Glomerular endothelial cell (primary cell): ENCODE measurements at places on chromosomes 7 and 10. TPM values are rescaled to one million over a fixed set of nuclear protein-coding genes. Genes with fewer than 3 reads are reported as not detected.

DNA sequence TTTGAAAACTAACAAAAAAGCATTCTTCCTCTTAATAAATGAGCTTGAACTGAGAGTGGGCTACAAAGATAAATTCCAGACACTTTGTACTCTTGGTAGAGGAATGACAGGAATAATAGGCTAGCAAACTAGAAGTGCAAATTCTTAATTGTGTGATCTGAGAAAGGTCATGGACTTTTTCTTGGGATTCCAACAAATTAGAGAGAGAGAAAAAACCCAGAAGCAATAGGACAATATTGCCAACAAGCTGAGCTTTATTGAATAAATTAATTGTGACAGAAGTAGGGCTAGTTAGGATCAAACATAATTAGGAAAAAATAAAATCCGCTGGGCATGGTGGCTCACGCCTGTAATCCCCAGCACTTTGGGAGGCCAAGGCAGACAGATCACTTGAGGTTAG, 41.4 kb upstream of the LAMB1 start:
- DNase-seq = no peak

GRCh38 chr7:2575046-2575732, 16.4 kb downstream of the IQCE start:
- DNase-seq = no peak

PYROXD2 gene
- 2.8 and 5.7 TPM in 2 replicates for total RNA-seq

GRCh38 chr7:17523813-17524739, 225.6 kb downstream of the AHR start:
- DNase-seq = no peak

GRCh38 chr7:22082553-22082885, 136.8 kb upstream of the CDCA7L start:
- DNase-seq = no peak

DNA sequence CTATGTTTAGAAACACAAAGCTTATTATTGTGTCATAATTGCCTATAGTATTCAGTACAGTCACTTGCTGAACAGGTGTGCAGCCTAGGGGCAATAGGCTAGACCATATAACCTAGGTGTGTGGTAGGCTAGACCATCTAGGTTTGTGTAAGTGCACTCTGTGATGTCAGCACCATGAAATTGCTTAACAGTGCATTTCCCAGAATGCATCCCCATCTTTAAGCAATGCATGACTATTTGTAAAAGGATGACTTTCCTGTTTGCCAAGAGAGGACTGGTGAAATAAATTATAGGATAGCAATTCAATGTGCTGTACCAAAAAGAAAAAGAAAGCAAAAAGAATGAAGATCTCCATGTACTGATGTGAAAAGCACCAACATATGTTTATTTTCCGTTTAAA, 288.7 kb upstream of the AUTS2 start:
- no peak for DNase-seq

CLCN1 gene
- total RNA-seq = not detected in 2 replicates

GDF2 gene
- not detected in 2 replicates for total RNA-seq

PPP1R17 gene
- total RNA-seq = not detected in 2 replicates

ADAM12 gene
- 5.6 and 15.4 TPM in 2 replicates for total RNA-seq

- DNase-seq = no peak
Observed at GRCh38 chr10:93820434-93820833, 62.7 kb downstream of the LGI1 start.

CDH23 gene
- total RNA-seq = not detected in 2 replicates
